ENCODE measurements at places on chromosomes 2 and 18.

GRCh38 chr18:53795061-53795460 lies 429.4 kb downstream of the MBD2 start:
- DNase-seq = no peak

DNA sequence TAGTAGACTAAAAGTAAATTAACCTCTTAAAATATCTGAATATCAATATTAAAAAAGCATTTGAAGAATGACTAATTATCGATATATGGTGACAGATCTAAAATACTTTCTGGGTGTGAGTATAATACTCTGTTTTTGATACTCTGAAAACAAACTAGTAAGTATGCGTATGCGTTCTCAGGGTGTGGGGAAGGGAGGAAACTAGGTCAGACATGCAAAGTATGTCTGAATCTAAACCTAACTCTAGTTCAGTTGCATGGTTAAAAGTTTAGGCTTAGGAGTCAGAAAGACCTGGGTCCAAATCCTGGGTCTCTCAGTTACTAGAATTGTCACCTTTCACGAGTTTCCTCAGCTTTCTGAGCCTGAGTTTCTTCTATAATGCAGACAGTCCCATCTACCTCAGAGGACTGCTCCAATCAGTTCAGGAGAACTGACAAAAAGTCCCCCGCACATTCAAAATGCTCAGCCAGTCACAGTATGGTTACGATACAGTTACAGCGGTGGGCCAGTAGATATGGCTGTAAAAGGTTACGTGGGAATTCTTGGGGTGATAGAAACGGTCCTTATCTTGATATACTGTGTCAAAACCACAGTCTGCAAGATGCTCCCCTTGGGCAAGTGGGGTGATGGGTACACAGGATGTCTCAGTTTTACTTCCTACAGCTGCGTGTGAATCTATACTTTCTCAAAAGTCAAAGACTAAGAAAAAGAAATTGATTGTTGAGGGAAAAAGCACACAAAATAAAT lies 29.2 kb downstream of the UNC50 start:
- DNase-seq = no peak

DNA sequence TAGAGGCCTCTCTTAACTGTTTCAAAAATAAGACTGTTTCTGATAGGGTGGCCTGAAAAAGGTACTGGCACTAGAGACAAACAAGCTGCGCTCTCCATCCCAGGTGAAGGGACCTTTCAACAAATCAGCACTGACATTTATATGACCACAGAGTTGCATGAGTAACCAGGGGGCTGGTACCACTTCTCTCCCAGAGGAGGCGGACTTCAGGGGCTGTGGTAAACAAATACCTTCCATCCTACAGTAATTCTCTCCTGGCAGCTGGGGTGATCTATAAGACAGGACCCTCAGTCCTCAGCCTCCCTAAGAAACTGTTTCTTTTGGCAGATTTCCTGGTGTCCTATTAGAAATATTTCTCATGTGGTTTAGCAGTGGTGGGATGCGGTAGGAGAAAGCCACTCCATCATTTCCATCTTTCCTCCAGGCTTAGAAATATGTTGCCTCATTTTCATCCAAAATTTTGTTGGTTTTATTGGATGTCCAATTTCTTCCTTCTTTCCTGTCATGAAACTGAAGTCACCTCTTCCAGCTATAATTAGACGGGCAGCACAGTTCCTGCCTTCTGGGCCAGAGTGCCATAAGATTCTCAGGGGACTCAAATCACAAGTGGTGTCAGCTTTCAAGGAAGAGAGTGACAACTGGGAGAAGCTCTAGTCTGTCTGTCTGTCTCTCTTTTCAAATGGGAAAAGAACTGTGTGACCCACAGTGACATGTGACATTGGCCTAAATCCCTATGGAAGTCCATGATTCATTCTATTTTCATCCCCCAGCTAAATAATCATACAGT lies 96.4 kb downstream of the CYRIA start:
- DNase-seq = no peak

DNA sequence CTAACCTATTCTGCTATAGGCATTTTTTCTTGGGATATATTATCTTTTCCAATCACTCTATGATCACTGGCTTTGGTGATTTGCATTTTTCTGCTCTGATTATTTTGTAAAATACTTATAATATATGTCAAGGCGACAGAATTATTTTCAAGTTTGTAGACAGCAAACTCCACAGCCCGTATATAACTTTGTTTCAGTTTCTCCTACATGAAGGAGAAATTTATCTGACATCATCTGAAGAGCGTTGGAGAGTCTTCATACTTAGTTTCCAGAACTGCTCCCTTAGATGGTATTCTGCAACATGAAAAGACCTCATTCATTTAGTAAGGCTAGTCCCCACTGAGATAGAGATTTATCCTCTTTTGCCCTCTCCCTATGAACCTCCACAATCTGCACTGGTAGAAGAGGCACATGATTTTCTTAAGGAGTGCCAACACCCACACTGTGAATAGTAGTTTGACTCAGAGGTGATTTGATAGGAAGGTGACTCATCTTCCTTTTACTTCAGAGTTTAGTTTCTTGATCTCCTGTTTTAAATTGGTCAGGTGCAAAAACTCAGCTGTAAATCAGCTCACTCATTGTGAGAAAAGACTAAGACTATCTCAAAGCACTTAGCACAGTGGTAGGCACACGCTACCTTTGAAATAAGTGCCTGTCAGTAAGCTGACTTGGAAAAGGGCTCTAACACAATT lies 1848.6 kb upstream of the CELF4 start:
- no peak for DNase-seq

GRCh38 chr18:57697426-57697825 lies 75.8 kb upstream of the NARS1 start:
- DNase-seq = no peak

GRCh38 chr2:191631754-191632153 lies 46.2 kb upstream of the NABP1 start:
- DNase-seq = no peak

GRCh38 chr2:104930732-104931131 lies 76.8 kb downstream of the POU3F3 start:
- no peak for DNase-seq

- no peak for DNase-seq
These were observed 12.8 kb upstream of the SMCHD1 start for GRCh38 chr18:2642771-2643170.

- no peak for DNase-seq
These were observed 265.4 kb downstream of the ZNF385B start for GRCh38 chr2:179596018-179596417.

- no peak for DNase-seq
These were observed 103.0 kb upstream of the LGALSL start for GRCh38 chr2:64350996-64351395.

GRCh38 chr2:10920764-10921388 lies 9.1 kb downstream of the KCNF1 start:
- no peak for DNase-seq

- no peak for DNase-seq
These were observed 47.3 kb upstream of the TANK start for GRCh38 chr2:161112908-161113307.

DNA sequence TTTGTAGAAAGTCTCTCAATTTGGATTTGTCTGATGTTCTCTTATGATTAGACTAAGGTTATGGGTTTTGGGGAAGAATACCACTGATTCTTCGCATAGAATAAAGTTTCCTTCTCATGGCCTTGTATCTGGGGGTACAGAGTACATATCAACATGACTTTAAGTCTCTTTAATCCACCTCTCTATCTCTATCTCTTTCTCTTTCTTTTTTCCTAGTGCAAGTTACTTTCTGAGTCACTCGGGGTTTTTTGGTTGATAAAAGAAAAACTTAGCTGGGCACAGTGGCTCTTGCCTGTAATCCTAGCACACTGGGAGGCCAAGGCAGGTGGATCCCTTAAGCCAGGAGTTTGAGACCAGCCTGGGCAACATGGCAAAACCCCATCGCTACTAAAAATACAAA lies 100.1 kb upstream of the MAP4K3 start:
- DNase-seq = no peak

GRCh38 chr2:121348128-121348740 lies 63.2 kb upstream of the TFCP2L1 start:
- no peak for DNase-seq

DNA sequence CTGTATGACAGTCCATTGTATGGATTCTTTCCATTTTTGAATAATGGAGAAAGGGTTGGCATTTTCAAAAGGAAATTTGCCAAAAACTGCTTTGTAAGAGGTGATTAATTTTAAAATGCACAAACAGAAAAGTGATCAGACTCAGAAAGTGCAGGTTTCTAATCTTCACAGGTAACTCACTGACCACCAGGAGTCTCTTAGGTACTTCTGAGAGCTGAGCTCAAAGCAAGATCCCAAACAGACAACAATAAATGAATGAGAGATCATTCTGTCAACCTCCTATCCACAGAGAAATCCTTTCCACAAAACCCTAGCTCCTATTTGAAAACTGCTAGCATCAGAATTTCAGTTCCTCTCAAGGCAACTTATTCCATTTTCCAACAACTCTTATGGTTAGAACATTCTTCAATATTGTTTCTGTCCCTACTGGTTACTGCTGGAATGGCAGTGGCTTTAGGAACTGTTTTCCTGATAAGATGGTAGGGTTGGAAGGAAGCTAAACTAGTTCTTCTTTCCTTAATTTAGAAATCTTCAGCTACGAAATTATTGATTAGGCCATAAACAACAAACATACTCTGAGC lies 20.6 kb upstream of the HAAO start:
- no peak for DNase-seq
